Breast epithelium (tissue), 4 donors: ENCODE measurements at places on chromosomes 5 and 9.

GRCh38 chr5:52481851-52482250, 305.9 kb upstream of the ITGA1 start:
- DNase-seq, result no peak

GRCh38 chr5:145750199-145750598, 84.9 kb downstream of the PRELID2 start:
- no peak for DNase-seq

GRCh38 chr5:112012104-112012503, 255.1 kb upstream of the NREP start:
- no peak for DNase-seq

DNA sequence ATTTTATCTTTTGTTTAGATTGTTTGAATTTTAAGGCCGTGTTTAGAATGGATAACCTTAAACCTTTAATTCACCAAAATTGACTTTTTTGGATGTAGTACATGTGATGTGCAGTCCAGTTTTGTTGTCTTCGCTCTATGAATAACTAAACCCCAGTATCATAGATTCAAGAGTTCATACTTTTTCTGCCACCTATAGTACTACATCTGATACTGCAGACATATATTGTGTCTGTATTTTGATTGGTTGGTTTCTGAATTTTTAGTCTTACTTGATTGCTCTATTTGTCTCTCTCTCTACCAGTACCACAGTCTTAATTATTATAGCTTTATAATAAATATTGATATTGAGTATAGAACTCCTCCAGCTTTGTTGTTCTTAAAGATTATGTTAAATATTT, 58.1 kb downstream of the PPIP5K2 start:
- DNase-seq, result no peak

DNA sequence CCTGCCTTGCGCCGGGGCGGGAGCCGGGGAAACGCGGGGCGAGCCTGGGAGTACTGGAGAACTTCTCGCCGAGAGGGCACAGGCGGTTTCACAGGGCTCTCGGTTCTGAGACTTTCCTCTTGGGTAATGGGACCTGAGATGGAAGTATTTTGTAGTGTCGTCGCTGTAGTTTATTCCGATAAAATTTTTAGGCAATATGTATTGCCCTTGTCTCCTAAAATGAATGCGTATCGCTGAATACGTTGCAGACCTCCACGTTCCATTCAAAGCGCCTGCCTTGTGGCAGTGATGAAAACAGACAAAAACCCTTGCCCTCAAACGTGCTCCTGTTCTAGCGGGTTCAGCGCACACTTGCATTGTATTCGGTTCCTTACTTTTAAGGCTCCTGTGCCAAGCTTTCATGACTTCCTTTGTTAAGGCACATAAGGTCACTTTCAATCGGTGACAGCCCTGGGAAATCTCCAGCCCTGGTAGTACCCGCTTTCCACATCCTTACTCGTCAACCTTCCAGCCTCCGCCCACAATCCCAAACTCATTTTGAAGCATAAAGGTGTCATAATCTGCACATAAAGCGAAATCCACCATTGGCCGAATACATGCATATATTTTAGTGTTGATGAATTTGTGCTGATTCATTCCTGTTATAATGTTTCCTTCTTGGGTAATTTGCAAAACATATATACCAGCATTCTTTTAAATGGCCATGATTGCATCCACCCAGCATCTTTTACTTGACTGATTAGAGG, 694 bp downstream of the RMI1 start:
- no peak for DNase-seq

DNA sequence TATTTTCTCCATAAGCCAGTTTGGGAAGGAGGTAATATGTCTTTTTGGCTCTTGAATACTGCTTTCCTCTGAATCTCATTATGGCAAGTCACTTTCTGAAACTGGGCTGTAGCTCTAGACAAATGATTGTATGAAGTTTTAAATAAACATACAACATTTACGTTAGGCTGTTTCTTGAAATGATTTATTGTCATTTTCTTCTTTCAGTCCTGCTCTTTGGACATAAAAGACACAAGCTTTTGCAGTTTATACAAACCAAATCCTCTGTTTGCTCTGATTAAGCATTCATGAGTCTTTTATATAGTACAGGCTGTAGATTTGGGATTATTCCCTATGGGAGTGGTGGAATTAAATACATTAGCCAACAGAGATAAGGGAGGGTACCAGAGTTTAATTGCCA, 139.7 kb downstream of the CEP120 start:
- no peak for DNase-seq

- no peak for DNase-seq
Measured at GRCh38 chr5:6803981-6804550, 90.8 kb downstream of the TENT4A start.

DNA sequence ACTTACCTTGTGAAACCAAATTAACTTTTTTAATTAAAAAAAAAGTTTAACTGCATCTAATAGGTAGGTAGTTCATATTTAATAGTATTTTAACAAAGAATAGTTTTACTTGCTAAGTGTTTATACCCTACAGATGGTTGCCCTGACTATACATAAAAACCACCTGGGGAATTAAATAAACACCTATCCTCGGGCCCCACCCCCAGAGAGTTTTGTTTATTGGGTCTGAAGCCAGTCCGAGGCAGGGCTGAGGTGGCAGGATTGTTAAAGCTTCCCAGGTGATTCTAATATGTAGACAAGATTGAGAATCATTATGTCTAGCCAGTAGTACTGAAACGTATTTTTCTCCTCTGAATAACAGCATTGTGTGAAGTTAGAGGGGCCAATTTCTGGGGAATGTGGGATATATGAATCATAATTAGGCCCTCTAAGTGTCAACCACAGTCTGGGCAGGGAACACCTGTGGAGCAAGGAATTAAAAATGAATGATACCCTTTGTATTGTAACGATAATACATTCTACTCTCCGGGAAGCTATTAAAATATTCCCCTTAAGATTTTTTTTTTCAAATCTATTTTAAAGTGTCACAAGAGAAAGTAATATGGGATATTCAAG, 5.6 kb upstream of the PAM start:
- no peak for DNase-seq

DNA sequence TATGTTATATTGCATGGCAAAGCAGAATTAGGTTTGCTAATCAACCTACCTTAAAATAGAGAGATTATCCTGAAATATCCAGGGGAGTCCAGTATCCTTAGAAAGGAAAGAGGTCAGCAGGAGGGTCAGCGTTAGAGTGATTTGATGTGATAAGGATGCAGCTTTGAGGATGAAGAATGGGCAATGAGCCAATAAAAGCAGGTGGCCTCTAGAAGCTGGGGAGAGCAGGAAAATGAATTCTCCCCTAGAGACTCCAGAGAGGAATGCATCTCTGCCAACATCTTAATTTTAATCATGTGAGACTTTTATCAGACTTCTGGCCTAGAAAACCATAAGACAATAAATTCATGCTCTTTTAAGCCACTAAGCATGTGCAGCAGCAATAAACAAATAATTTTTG, 65.7 kb upstream of the SYK start:
- no peak for DNase-seq

- DNase-seq, result no peak
Measured at GRCh38 chr5:122180863-122181548, 51.7 kb downstream of the ZNF474 start.

DNA sequence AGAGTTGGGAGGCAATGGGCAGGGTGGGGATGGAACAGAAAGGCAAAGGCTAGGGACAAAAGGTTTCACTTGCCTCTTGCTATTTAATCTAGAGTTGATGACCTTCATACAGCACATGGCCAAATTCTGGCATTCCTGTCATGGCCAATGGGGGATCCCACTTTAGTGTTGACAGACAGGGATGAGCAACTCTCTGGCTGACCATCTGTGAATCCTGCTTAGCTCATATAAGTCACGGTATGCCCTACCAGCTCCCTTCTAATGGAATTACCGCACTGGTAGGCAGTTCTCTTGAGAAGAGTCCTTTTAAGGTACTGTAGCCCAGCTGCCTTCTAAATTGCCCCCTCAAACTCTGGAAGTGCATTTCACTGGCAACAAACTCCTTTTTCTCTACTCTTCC, 76.1 kb downstream of the MAMDC2 start:
- DNase-seq, result no peak

DNA sequence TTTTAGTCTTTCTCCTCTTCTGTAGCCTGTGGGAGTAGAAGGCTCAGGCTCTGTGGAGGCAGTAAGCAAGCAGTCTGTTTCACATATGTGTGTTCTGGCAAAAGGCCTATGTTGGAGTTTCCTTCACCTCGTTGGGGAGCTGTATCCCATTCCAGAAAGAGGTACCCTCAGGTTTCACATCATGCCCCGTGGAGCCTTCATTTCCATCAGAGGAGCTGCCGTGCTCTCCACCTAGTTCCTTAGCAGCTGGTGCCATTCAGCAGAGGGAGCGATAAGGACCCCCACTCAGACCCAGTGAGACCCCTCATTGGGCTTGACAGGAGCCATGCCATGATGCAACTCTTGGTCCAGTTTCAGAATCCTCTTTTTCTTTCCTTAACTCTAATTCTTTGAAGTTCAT, 50.6 kb upstream of the ANGPTL2 start:
- DNase-seq, result peak; percentile 6

- DNase-seq, result no peak
Measured at GRCh38 chr9:114070188-114071103, 7.7 kb downstream of the AMBP start.
